Urothelium cell line (cell line): ENCODE measurements at places on chromosomes 1 and 21.

- no peak for DNase-seq
These were observed 10.3 kb upstream of the LUZP1 start for GRCh38 chr1:23178950-23179349.

- DNase-seq = no peak
These were observed 185.6 kb upstream of the RUNX1 start for GRCh38 chr21:35234725-35235124.

- DNase-seq = no peak
These were observed 128.6 kb downstream of the LRIG2 start for GRCh38 chr1:113201560-113201959.

- no peak for DNase-seq
These were observed 5.3 kb downstream of the ADIPOR1 start for GRCh38 chr1:202952818-202953217.

- DNase-seq = no peak
These were observed 2.4 kb downstream of the ANKRD65 start for GRCh38 chr1:1418464-1419362.

DNA sequence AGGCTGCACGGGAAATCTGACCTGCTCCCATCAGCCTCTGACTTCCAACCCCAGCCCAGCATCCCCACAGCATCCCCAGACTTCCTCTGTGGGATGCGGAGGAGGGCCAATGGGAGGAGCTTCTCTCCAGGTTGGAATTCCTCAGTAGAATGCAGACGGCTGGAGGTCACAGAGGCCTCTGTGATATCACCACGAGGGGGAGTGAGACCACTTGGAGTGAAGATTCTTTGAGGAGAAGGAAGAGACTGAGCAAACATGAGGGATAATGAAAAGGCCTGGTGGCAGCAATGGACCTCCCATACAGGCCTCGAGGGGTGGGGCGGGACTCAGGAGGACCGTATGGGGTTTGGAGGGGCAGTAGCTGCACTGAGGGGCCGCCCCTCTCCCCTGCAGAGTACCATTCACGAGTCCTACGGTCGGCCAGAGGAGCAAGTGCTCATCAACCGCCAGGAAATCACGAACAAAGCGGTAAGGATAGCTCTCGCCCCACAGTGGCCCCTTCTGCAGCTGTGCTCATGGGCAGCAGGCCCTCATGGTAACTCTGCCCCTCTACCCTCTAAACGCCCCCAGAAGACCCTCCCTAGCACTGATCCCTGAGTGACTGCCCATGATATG lies at the start of gene CATSPER4:
CATSPER4 (plus strand) TSS at position 230 of the 615 bp plus-strand sequence; CDS start at position 256, 26 bp downstream.
- DNase-seq = peak; percentile 47

DNA sequence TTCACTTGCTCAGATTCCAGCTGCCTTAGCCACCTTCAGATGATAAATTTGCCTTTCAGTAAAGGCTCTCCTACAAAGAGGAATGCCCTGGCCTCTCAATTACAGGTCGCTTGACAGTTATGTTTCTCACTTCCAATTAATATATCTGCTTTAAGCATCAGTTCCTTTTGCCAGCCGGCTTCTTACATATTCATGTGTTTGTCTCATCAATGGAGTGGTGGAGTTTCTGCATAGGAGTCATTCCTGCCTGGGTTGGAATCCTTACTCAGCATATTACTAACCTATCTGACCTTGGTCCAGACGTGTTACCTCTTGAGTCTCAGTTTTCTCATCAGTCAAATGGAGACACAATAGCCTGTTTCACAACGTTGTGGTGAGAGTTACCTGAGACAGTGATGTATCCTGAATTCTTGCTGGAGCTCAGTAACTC lies 9.4 kb upstream of the SESN2 start:
- no peak for DNase-seq

DNA sequence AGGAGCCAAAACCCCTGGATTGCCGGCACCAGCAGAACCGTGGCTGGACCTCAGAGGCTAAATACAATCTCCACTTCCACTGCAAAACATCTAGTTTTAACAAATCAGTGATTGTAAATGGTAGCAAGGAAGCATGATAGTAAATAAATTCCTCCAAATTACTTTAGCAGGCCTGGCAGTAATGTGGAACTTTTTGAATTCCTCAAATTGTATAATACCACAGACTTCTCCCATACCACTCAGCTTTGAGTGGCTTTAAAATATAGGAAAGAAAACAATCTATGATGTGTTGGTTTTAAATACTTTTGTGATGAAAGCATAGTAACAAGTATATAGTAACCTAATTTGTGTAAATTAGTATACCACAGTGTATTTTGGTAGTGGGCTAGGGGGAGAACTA lies 34.1 kb downstream of the NIBAN1 start:
- DNase-seq = no peak

GRCh38 chr1:38745476-38746401 lies 113.8 kb downstream of the RRAGC start:
- peak; percentile 50 for DNase-seq

- DNase-seq = no peak
These were observed 102.8 kb upstream of the ARHGEF16 start for GRCh38 chr1:3351449-3352298.

- peak; percentile 82 for DNase-seq
These were observed at the start of gene MFSD2A for GRCh38 chr1:39954870-39955546. Gene MFSD2A (plus strand): TSS chr1:39955145. CDS start chr1:39955293, 148 bp downstream.

- no peak for DNase-seq
These were observed 38.1 kb downstream of the TMEM53 start for GRCh38 chr1:44636083-44636687.

GRCh38 chr1:8397511-8397910 lies 79.6 kb downstream of the SLC45A1 start:
- no peak for DNase-seq

DNA sequence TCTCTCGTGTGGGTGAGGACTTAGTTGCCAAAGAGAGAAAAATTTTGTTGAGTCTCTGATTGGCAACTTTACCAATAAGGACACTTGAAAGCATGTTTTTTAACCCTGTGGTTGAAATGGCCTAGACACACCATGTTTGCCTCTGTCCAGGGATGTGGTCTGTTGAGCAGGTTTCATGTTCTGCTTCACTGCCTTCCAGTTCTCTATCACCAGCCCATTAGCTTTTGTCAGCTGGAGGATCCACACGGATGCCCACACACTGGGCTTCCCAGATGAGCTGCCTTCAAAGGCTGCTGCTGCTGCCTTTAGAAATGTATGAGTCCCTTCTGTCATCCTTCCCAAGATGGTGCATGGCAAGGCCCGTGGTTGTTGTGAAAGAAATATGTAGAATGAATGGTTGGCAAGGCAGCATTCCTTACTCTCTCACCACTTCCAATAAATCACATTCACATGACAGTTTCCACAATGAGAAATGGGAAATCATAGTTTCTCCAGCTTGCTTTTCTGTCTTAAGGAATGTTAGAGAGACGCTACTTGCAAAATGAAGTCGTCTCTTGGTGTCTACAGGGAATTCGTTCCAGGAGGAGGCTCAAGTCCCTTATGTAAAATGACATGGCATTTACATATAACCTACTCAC lies 108.2 kb upstream of the SLC35F3 start:
- DNase-seq = no peak

DNA sequence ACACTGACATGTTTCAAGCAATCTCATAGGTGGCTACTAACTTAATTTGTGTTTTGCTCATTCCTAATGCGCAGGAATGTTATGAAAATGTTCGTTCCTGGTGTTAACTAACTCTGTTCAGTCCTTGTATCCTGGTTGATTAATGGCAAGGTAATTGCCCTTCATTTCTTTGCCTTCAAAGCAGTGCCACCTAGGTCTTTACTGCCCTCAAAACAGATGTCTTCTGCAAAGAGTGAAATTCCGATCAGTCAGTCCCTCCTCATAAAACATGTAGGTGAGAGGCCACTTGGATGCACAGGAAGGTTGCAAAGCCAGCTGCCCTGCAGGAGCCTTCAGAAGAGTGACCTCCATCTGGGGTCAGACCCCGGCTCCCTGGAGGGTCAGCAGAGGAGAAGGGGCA lies 179.4 kb downstream of the KIF26B start:
- no peak for DNase-seq

DNA sequence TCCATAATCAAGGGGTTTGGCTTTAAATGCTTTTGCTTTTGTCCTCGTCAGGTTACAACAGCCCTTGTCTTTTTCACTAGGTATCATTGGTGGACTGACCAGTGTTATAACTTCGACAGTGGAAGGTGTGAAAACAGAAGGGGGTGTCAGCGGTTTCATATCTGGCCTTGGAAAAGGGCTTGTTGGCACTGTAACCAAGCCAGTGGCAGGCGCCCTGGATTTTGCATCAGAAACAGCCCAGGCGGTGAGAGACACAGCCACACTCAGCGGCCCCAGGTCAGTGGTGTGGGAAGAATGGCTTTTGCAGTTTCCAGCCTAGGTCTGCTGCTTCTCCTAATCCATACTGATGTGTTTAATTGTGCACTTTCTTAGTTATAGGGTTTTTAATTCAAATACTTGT lies 157.9 kb downstream of the DHRS3 start:
- no peak for DNase-seq

- no peak for DNase-seq
These were observed 15.9 kb upstream of the RGS8 start for GRCh38 chr1:182700351-182700709.

- no peak for DNase-seq
These were observed 117.5 kb upstream of the HOOK1 start for GRCh38 chr1:59697150-59697800.

DNA sequence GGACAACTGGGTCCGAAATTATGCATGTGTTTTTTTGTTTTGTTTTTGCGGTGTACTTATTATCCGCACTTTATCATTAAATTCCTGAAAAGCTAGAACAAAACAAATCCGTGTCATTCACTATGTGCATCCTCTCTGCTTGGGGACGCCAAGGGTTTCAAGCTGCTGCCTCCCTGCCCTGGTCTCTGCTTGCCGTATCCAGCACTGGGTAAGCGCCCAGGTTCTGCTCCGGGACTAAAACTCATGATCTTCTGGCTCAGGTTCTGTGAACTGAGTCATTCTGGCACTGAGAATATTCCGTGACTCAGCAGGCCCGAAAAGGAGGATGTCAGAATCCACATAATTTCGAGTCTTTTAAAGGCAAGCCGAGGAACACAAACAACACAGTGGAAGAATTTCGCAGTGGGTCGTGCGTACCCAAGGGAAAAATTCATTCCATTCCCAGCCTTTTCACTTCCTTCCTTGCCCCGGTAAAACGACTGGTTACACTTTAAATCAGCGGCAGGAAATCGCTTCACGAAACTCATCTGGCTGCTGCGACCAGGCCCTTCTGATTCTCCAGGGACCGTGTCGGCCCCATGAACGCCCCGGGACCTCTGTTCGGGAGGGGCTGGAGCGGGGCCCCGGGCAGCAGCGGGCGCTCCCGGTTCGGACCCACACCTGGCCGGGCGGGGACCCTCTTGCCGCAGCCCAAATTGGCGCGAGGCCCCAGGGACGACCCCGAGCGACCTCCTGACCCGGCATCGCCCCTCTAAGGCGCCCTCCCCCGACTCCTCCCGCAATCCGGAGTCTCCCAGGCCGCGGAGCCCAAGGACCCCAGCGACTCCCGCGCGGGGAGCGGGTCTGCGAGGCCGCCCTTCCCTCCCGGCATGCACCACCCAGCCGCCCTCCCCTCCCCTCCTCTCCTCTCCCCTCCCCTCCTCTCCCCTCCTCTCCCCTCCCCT lies 746 bp upstream of the LAMC1 start:
- DNase-seq = peak; percentile 78

GRCh38 chr21:43845386-43845785 lies 19.6 kb upstream of the AGPAT3 start:
- DNase-seq = no peak

DNA sequence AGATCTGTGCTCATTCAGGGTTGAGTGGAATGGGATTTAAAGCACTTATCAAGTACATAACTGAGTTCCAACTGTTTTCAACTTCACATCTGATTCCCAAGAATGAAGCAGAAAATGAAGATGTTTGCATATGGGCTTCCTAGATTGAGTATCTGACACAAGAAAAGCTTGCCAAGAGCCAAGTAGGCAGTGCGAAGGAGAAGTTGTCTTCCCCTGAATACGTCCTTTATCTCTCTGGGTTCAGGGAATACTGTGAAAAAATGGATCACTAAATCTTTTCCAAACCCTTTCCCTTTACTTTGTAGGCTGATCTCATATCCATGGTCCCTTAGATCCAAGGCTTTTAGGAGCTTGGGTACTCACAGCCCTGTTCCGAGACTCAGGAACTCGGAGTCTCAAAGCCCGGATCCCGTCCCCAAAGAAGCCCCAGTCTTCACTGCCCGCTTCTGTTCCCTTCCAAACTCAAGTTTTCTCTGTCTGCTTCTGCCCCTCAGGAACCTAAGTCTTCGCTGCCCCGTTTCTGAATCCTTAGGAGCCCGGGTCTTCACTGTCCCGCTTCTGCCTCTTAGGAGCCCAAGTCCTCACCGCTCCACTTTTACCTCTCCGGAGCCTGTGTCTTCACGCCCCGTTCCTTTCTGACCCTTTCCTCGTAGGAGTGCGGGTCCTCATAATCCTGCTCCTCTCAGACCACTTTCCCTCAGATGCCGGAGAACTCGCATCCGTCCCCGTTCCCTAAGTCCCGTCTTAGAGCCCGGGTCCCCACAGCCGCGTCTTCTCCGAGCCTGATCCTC lies 616 bp downstream of the TAF12 start:
- no peak for DNase-seq

DNA sequence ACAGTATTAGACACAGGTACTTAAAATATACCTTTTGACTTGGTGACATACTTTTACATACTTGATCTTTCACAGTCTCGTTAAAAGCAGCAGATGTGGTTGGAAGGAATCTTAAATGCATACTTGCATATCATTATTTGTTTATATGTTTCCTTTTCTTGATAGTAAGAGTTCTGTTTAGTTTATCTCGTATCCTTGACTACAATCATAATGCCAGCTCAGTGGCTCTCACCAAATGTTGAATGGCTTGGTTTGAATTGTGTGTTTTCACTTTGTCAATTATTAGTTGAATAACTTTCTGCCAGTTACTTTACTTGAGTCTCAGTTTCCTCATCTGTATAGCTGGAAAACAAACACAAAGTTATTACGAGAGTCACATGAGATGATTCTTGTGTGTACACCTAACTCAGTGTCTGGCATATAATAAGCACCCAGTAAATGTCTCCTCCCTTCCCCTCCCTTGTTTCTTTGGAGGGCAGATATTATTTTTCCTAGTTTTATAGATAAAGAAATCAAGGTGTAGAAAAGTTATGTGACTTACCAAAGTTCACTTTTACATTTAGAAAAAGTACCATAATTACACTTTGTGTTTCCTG lies 131.6 kb upstream of the IVNS1ABP start:
- DNase-seq = no peak

GRCh38 chr1:205229916-205230700 lies 2.4 kb downstream of the TMCC2 start:
- no peak for DNase-seq

- DNase-seq = no peak
These were observed 223.8 kb upstream of the TMEM51 start for GRCh38 chr1:14929547-14930246.
